ENCODE measurements at places on chromosomes 2 and 18.

DNA sequence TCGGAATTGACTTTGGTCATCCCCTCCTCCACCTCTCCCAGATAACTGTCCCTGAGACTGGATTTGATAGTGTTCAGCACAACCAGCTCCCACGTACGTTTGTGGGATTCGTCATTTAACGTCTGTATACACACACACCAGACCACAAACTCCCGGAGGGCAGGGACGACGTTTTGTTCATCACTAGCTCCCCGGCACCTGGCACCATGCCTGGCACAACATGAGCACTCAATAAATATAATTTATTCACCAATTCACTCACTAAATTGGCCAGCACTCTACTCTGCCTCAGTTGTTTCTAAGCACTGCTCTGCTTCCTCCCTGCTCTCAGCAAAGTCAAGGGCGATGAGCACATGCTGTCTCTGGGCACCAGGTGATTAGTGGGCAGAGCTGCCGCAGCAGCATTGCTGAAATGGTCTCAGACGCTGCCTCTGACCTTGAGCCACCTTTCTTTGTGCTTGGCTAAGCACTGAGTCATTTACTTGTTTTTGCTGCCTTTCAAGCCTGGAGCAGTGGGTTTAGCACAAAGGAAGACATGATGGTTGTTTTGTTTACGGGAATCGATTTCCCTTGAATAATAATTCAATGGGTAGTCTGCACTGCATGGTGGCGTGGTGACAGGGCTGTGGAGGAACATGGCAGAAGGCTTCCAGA lies 19.3 kb upstream of the LOXHD1 start:
- DNase-seq: no peak

DNA sequence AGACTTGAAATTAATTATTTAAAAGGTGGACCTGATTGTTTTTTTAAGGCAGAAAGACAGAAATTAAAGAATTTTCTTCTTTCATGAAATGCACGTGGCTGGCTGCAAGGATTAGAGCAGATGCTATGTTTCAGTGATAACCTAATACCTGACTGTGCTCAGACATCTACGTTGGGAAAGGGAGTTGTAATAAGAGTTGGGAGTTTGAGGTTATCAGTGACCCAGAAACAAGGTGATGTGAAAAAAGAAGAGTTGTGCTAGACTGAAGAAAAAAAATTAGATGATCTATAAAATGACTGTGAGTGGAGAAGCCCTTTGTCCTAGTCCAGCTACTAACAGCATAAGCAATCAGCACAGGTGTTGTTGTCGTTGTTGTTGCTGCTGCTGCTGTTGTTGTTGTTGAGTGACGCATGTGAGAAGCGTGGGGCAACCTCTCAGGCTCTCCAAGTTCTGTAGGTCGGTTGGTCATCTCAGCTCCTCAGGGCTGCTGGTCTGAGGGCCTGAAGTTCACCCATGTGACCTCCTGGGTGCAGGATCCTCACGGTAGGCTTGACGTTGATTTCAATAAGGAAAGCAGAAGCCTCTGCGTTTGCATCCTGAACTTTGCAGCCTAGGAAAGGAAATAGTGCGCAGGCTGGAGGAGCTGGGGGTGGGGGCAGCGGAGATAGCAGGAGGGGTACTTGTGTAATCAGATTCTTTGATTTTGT lies 7.6 kb downstream of the POU3F3 start:
- no peak for DNase-seq

DNA sequence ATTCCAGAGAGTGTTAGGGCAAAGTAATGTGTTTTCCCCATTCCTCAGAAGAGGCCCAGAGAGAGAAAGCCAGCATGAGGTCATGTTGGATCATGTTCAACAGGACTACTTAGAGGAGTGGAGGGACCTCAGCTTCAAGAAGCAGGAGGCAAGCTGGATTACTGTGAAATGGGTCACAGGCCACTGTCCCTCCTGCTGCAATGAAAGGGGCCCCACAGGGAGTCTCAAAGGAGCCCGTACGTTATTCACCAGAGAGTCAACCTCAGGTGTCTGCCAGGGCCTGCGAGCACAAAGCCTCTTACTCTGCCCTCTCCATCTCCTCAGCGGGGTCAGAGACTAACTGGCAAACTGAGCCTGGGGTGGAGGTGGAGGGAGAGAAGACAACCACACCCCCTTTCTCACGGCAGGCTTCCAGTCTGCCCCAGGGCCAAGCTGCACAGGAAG lies 27.2 kb upstream of the ACYP2 start:
- no peak for DNase-seq

DNA sequence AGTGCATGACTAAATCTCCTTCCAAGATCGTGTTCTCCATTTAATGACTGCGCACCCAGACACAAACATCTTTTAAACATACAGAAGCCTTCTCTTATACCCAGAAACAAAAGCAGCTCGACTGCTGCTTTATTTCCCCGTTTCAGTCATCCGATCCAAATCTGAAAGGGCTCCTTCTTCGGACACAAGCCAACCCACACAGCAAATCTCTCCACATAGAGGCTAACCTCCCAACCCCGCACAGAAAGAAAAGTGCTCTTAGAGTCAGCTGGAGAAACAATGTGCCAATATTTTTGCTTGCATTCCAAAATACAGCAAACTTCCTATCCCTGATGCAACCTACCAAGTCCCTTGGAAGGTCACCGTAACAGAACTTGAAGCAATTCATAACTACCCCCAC lies 29.1 kb downstream of the GAREM1 start:
- DNase-seq: no peak

DNA sequence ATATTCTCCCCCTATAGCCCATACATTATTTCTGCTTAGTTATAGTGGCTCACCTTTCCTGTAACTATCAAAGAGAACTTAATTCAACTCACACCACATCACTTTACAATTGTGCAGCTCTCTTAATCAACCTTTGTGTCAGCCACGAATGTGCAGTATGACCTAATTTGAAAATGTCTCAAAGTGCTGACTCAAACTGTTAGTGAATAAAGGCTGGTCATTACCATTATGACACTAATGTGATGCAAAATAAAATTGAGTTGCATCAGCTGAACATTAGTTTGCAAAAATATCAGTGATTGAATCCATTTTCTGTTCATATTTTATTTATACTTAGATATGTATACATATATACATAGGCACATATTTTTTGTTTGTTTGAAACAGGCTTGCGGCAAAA lies 251.8 kb downstream of the MEIS1 start:
- DNase-seq: no peak

GRCh38 chr18:12637901-12638643 lies 19.8 kb downstream of the SPIRE1 start:
- no peak for DNase-seq

DNA sequence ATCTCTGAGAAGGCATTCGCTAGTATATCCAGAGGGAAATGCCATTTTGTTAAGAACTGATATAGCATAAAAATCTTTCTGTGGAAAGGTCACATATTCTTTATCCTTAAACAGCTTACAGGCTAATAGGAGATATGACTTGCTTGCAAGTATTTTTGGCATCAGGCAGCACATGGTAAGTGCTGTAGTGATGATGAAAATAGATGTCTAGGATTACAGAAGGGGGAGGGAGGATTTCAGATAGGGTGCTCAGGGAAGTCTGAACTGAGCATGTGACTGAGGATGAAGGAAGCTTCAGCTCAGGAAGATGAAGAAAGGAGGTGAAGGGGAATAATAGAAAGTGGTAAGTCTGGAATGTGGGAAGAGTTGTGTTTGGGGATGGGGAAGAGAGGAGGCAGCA lies 158.5 kb upstream of the NOSTRIN start:
- no peak for DNase-seq

DNA sequence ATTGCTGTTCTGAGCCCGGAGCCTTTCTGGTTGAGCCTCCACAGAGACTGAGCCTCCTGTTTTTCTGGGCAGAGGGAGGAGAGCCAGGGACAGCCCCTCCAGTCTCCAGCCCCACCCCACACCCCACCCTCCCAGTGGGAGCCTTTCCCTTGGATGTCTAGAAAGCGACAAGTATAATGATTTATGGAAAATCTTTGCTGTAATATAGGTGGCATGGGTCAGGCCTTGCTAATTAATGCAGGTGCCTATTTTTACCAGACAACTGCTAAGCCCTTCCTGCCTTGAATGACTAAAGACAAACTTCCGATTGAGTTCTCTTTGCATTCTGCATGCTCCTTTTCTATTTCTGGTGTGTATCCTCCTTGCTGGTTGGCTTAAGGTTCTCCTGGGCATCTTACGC lies 43.1 kb downstream of the MERTK start:
- DNase-seq: no peak

- DNase-seq: no peak
Observed at GRCh38 chr2:72159211-72159993, 11.7 kb upstream of the CYP26B1 start.

GRCh38 chr18:55419132-55419946 lies 168.7 kb downstream of the TCF4 start:
- DNase-seq: no peak

DNA sequence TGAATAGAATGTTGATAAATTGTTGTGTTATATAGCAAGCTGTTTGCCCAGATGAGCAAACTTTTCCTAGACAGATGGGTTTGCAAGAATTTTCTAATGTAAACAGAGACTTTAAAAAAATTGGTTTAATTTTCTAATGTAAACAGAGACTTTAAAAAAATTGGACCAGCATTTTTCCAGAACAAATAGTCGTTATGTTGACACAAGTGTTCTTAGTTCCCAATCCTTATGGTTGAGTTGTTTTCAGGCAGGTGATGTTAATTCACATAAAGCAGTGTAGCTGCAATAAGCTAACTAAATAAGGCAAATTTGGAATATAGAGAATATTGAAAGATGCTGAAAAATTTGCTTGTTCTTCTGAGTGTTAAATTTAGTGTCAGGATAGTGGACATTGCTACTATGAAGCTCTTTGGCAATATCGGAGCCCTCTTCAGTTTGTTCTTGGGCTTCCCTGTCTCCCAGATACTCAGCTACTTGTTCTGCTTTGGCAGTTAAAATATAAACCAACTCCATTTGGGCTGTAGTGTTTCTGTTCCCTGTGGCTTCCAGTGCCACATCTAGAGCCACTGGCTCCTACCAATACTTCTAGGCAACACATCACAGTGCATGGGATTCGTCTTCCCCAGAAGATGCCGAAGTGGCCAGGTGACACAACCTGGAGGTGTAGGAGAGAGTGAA lies 105.7 kb downstream of the DYNAP start:
- no peak for DNase-seq

Data from activated gamma-delta T cell treated with anti-CD3 and anti-CD28 coated beads, Interleukin-2, amount 50 U/mL, for 16 hours (primary cell).